ENCODE measurements at places on chromosomes 3 and 15.

DNA sequence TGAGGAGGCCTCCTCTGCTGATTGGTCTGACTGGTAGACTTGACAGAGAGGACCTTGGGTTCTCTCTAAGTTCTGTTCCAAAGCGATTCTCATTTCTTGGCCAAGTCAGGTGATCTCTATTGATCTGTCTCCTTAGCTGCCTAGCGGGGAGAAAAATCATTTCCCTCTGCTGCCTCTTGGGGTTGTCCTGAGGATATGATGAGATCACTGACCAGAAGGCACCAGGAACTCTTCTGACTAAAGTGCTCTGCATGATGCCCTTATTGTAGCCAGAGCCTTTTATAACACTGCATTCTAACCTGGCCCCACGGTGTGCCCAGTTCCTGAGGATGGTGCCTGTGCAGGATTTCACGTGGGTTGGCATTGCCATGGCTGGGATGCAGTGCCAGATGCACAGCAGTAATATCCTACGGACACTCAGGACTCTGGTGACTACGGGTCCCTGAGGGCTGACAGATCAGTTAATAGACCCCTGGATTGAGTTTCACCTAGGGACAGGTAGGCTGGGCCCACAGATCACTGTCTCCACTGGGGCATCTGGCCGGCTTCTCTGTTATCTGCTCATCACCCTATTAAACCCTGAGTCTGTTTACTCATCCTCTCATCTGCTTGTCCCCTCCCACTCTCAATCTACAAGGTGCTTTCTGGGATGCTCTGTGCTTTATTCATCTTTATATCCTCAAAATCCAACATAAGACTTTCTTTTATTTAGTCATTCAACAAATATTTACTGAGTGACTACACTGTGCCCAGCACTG lies 3.9 kb upstream of the HEG1 start:
- no peak for DNase-seq

- no peak for DNase-seq
These were observed 213.9 kb downstream of the MTHFS start for GRCh38 chr15:79682851-79683288.

- DNase-seq = no peak
These were observed 502.9 kb downstream of the SHQ1 start for GRCh38 chr3:72345237-72345878.

GRCh38 chr3:185292238-185292637 lies 38.4 kb upstream of the EHHADH start:
- no peak for DNase-seq

GRCh38 chr15:91880373-91880772 lies 26.9 kb downstream of the SLCO3A1 start:
- DNase-seq = no peak

- peak; percentile 53 for DNase-seq
These were observed 281.4 kb upstream of the SLCO3A1 start for GRCh38 chr15:91572110-91572509.

DNA sequence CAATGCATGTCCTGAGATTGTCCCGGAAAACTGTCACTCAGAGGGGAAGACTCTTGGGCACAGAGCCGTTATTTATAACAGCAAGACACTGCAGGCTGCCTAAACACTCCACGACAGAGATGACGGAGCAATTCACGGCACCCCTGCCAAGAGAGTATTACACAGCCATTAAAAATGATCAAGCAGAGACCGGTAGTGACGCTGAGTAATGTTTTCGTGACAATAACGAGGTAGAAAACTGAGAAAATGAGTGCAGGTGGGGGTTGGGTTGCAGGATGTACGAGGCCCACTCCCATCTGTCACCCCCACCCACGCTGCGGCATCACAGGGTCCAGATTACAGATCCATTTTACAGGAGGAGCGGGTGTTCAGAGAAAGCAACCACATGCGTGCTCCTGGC lies 58.9 kb upstream of the LINGO1 start:
- DNase-seq = no peak

DNA sequence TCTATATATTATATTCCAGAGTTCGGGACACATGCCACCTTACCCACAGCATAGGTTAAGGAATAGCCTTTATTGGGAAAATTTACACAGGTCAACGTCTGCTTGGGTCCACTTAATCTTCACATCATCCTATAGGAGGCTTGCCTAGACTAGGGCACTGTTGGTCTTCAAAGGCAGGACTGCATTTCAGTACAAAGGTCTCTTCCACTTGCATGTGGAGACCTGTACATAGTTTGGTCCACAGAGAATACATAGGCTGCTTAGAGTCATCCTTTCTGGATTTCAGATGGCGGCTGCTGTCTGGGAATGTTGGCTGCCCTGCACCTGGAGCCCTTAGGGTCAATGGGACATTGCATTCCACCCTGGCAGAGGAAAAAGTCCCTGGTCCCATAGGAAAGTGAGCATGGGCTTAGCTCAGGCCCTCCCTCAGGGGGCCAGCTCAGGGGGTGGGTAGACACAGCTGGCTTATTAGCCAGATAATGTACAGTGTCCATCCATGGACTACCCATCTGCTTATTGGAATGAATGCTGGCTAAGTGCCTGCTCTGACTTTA lies 75.3 kb upstream of the TGFBR2 start:
- no peak for DNase-seq

GRCh38 chr15:98740295-98740694 lies 92.0 kb downstream of the IGF1R start:
- no peak for DNase-seq

DNA sequence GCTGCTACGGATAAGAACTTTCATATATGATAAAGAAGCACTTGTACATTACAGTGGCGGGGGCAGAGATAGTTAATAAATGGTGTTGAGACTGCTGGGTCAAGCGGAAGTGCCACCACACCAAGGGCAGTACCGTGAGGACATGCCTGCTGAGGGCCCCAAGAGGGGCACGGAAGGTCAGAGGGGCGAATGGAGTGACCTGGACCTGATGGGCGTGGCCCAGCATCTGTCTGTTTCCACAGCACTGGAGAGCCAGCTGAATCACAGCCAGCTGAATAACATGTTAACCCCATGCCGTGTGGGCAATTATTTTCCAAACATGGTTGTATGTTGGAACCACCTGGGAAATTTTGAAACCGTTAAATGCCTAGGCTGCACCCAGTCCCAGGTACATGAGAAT lies 37.2 kb downstream of the ANKDD1A start:
- no peak for DNase-seq

GRCh38 chr3:10548992-10549391 lies 43.6 kb upstream of the ATP2B2 start:
- peak; percentile 3 for DNase-seq

DNA sequence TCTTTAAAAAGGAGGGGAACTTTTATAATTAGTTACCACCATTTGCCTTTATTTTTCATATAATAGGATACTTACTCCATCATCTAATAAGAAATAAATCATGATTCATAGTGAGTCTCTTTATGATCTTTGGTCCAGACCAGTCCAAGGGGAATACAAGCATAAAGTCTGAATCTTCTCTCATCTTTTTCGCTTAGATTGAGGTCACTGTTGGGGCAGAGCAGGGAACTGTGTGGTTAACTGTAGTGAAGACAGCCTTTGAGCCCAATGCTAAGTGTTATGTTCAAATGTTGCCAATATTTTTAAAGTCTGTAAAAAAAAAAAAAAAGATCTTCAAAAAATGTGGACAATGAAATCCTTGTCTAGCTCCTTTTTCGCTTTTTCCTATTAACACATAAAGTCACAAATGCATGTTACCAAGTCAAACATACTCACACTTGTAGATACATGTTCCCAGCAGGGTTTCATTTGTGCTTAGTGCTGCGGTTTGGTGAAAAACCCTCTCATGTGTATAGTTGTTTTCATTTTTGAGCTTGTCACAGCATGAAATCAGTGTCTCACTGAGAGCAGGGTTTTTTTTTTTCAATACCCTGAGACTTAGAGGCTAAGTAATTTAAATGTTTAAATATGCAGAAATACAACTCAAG lies 72.1 kb downstream of the EPHA3 start:
- DNase-seq = no peak

DNA sequence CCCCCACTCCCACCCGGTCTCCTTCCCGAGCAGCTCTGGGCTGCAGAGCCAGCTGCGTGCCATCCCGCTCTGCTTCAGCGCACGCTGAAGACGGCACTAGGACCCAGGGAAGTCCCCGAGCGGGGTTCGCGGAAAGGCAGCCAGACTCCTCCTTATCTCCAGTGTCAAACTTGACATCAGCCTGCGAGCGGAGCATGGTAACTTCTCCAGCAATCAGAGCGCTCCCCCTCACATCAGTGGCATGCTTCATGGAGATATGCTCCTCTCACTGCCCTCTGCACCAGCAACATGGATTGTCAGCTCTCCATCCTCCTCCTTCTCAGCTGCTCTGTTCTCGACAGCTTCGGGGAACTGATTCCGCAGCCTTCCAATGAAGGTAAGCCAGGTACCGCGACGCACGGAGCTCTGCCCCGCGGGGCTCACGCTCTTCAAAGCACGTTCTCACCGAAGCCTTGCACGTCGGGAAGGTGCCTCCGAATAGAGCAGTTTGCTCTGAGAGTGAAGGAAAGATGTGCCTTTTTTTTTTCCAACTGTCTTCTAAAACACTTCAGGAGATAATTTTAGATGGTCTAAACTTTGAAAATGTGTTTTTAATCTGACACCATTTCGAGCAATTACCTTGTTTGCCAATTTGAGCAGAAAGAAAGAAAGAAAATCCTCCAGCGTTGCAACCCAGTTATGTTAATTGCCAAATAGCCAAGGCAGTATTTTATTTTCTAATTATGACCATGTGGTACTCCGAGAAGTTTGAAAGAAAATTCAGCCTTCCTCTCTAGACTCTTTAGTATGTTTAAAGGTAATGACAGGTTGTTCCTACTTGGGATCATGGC lies at the start of gene EPHA3:
EPHA3 (plus strand) TSS at position 161 of the 830 bp plus-strand sequence; CDS start at position 289, 128 bp downstream.
- DNase-seq = no peak

GRCh38 chr3:68336042-68336441 lies 596.3 kb downstream of the TAFA4 start:
- DNase-seq = no peak

GRCh38 chr3:187678726-187679268 lies 8.6 kb upstream of the SST start:
- DNase-seq = no peak

GRCh38 chr3:156148946-156149381 lies 28.6 kb downstream of the KCNAB1 start:
- DNase-seq = no peak

GRCh38 chr3:123859177-123859576 lies 25.0 kb downstream of the MYLK start:
- no peak for DNase-seq

DNA sequence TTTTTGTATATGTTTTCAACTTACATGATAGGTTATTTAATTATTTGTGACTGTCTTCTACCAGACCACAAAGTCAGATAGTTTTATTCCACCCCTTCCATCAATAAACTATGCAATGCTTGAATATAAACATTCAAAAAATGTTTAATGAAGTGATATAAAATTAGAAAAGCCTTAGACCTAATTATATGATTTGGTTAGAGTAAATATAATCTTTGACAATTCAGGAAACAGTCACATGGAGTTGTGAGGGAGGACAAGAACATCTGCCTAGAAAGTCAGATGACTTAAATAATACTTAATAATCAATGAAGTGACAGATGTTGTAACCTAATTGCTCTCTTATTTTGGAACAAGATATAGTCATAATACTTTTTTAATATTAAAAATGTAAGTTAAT lies 710.3 kb downstream of the ZBBX start:
- no peak for DNase-seq

- no peak for DNase-seq
These were observed 110.7 kb upstream of the IL12A start for GRCh38 chr3:159877924-159878323.

DNA sequence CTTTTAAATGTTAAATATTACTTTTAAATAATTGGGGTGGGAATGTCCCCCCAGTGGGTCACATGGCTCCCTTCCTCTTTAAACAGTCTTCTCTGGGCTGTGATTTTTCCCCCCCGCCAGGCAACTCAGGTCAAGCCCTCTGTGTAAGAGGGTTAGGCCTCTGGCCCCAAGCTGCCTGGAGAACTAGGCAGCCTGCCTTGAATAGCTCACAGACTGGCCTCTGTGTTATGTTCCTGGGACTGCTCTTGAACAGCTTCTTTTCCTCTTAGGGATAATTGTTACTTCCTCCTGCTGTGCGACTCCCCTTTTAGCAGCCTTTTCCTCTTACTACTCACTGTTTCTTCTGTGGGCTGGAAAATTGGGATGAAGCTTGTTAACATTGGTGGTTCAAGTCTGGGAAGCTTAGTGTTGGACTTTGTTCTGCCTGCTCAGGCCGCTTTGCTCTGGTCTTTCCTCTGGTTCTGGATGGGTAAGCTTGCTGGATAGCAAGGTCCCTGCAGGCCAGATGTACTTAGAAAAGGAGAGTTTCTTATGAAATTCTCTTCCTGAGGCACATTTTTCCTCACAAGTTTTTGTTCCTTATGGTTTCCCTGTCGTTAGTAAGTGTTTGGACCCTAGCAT lies 2.2 kb downstream of the TEX264 start:
- no peak for DNase-seq

DNA sequence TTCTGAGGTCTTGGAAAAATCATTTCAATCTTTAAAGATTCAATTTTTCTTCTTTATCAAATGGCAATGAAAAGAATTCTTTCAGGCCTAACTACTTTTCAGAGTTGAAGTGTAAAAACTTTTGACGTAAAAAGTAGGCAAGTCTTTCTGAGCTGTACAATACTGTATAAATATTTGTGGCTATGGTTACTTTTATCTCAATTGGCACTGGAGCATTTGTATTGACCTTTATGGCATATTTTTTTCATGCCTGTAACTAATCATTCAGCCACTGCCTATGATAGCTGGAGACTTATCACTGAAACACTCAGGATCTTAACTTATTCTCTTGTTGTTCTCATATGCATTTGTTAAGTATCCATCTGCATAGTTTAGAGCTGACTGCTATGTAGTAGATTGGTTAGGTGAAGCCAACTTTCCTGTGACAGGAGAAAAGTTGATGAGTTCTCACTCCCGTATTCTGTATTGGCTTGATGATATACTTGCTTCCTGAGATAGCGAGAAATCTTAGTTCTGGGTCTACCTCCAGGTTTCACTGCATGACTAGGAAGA lies 290.4 kb upstream of the TBL1XR1 start:
- no peak for DNase-seq

DNA sequence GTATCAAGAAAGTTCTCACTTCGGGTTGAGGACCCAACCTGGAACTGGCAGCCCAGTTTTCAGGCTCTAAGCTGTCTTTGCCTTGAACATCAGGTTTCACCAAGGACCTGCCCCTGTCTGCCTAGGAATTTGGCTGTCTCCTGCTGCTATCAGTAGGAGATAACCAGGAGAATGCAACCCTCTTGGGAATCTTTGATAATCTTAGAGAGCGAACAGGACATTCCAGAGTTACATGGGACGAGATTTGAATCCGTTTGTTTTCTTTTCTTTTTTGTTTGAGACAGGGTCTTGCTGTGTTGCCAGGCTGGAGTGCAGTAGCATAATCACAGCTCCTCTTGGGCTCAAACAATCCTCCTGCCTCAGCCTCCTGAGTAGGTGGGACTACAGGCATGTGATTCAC lies 18.0 kb upstream of the EIF1B start:
- DNase-seq = no peak

- DNase-seq = no peak
These were observed 171.0 kb upstream of the COL8A1 start for GRCh38 chr3:99467420-99467819.

GRCh38 chr3:67109651-67110204 lies 111.6 kb downstream of the KBTBD8 start:
- no peak for DNase-seq

GRCh38 chr3:28279770-28280169 lies 38.4 kb downstream of the CMC1 start:
- no peak for DNase-seq
